ENCODE measurements at places on chromosomes 2 and 18.
A peak's percentile ranks its signal among the peaks of the same experiment; 100 is the strongest.

- DNase-seq = no peak
Observed at GRCh38 chr18:35352283-35352682, 8.1 kb upstream of the ZNF24 start.

- DNase-seq = peak; percentile 37
Observed at GRCh38 chr2:160868891-160869290, 291.3 kb upstream of the TANK start.

- DNase-seq = peak; percentile 55
Observed at GRCh38 chr2:60549238-60549927, 4.1 kb downstream of the BCL11A start.

- peak; percentile 20 for DNase-seq
Observed at GRCh38 chr2:211132573-211132972, 576.2 kb downstream of the CPS1 start.

DNA sequence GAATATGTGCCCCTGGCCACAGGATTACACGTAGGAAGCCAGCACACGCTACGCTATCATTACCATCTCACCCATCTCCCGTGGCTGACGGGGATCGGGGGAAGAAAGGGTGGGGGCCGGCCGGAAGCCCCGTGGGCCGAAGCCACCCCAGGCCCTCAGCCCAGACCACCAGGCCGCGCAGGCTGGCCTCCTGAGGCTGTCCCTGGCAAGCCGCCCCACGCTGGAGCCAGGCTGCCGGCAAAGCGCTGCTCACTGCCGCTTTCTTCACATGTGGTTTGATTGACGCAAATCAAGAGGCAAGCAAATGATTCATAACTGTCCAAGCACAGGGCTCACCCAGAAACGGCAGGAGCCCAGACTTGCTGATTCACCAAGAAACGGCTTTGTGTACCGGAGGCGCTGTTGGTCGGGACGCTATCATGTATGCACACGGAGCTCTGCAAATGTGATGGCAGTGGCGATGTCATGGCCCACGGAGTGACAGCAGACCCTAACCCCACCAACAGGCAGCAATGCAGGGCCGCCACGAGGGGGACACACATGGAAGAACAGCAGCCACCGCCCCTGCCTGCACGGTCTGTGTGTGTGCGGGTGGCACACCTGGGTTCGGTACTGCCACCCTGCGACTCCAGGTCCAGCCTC lies 125.7 kb downstream of the HDAC4 start:
- peak; percentile 94 for DNase-seq

DNA sequence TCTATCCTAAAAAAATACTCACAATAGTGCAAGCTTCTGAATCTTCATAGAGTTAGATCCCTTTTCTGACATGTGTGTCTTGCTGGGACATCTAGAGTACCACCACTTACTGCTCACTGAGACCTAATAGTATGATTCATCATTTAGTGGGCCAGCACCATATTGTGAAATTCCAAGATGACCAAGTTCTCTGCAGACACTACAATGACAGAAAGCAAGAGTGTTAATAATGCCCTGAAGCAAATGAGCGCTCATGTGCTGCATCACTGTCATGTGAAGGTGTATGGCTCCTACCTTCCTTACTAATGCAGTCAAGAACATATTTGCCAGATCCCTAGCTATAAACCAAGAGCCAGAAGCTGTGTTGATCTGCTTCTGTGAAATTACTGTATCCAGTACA lies 606.2 kb upstream of the NXPH2 start:
- DNase-seq = no peak
